Osteocyte (in vitro differentiated cells): ENCODE measurements at places on chromosomes 6 and 20. TPM values are rescaled to one million over a fixed set of nuclear protein-coding genes. Genes with fewer than 3 reads are reported as not detected.

GRCh38 chr6:129368970-129369369 lies 341.0 kb downstream of the ARHGAP18 start:
- H3K27ac ChIP-seq: no peak overlapping the region
- no peak overlapping the region for H3K4me3 ChIP-seq
- no peak for DNase-seq
- H3K36me3 ChIP-seq: no peaks in the 10 kb centered on the region
- peaks cover 8% of the 10 kb centered on the region for H3K4me1 ChIP-seq

RAB5IF gene
- 65.2 and 69.4 TPM in 2 replicates for total RNA-seq

DAAM2 gene
- total RNA-seq: 87.2 and 92.1 TPM in 2 replicates

GRCh38 chr6:135686784-135687301 lies 164.7 kb upstream of the PDE7B start:
- no peak overlapping the region for H3K4me3 ChIP-seq
- DNase-seq: no peak
- H3K27ac ChIP-seq: peak overlapping the region; percentile 49
- H3K4me1 ChIP-seq: peaks cover 20% of the 10 kb centered on the region

GRCh38 chr6:113317891-113318574 lies 539.1 kb upstream of the MARCKS start:
- H3K36me3 ChIP-seq: peaks cover 6% of the 10 kb centered on the region
- H3K27ac ChIP-seq: peak overlapping the region; percentile 87
- no peak for DNase-seq
- H3K27me3 ChIP-seq: no peaks in the 10 kb centered on the region
- H3K4me1 ChIP-seq: peaks cover 52% of the 10 kb centered on the region

DNA sequence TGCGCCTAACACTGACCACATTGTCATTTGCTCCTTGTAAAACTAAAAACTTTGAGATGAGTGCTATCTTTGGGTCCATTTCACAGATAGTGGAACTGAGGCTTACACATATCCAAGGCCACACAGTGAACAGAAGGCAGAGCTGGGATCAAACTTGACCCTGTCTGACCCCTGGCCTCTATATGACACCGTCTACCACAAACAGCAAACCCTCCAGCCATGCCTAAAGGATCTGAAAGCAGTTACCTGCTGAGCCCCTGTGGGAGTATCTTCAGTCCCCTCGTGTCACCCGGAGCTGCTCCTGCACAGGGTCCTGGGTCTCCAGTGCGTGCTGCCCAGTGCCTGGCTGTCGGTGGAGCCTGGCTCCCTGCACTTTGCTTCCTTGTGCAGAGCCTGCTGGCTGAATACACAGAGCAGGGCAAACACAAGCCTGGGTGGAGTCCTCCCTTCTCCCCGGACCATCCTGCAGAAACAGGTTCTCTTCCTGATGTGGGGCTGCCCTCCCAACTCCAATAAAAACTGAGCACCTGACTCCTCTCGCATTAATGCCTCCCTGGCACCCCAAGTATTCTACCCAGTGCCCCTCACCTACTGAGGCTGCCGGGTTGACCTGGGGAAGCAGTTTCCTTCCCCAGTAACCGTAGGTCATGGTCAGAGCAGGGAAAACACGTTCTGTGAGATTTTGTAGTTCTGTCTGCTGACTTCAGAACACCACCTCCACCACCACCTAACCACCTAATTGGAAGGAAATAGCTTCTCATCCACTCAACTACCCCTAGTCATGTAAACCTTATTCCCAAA lies at the start of gene BCAS1:
TSS of gene BCAS1 (minus strand) at position 408 of the 801 bp plus-strand sequence. CDS start 11,876 bp downstream, outside the sequence.
- H3K27me3 ChIP-seq: no peaks in the 10 kb centered on the region
- H3K4me1 ChIP-seq: no peaks in the 10 kb centered on the region
- no peak within 1 kb of the TSS for H3K27ac ChIP-seq
